Activated CD4-positive, alpha-beta T cell treated with anti-CD3 and anti-CD28 coated beads, Interleukin-2, amount 50 U/mL, for 1 hour (primary cell): ENCODE measurements at places on chromosomes 7 and 10.

- DNase-seq: no peak
Measured at GRCh38 chr7:24864214-24864817, 107.1 kb upstream of the GSDME start.

- no peak for DNase-seq
Measured at GRCh38 chr10:94093286-94093905, 99.7 kb downstream of the PLCE1 start.

GRCh38 chr7:138776166-138776833 is 21.5 kb upstream of the TMEM213 start:
- DNase-seq: no peak

DNA sequence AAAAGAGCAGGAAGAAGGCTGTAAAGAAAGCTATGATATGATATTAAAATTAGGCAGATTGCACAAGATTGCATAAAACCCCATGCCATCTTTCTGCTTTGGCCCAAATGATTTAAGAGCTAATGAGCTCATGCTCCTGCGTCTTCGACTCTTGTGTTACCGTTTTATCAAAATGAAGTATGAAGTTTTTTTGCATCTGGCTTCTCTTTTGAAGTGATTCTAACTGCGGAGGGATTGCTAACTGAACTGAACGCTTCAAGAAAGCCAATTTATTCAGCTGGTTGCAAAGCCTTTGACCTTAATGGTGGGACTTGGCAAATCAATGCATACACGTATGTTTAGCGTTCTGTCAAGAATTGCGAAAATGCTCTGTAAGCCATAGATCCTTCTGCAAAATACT is 282.9 kb downstream of the TWIST1 start:
- DNase-seq: no peak

DNA sequence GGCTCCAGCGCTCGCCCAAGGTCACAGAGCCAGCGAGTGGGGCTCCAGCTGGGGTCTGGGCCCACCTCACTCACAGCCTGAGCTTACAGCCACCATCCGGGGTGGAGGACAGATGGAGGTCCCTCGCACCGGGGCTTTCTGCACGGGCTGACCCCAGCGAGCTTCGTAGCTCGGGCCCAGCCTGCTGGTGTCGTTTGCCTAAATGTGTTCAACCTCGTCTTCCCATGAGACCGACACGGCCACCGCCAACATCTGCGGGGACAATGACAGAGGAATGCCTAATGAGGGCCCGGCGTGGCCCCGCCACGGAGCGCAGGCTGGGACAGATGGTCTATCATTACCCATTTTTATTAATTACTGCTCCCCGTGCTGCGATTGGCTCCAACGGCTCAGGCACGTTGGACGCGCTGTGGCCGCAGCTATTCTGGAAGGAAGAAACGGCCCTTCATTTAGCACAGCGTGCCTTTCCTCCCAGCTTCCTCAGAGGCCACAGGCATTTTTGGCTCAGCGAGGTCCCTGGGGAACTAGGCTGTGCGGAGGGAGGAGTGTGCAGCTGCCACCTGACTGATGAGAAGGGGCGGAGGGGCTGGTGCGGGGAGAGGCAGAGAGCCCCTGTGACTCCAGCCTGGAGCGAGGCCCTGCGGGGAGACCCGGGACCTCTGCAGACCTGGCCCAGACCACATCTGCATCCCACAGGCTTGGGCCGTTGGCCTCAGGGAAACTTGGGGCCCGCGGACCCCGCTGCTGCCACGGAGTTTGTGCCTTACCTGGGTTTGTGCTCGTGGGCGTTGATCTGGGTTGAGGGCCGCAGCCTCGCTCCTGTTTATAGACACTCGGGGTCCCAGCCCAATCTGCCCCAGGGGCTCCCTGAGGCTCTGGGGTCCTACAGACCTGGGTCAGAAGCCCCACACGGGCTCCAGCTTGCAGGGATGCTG is 22.9 kb upstream of the ELFN1 start:
- DNase-seq: no peak

DNA sequence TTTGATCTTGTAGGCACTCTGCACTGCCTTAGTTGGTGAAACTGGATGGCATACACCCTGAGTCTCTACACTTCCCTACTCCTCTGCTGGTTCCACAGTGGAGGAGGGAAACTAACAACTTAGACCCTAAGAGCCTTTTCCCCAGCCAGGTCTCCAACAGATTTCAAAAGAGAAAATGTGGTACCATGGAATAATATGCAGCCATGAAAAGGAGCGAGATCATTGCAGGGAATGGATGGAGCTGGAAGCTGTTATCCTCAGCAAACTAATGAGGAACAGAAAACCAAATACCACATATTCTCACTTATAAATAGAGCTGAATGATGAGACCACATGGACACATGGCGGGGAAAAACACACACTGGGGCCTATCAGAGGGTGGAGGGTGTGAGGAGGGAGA is 36.3 kb upstream of the CCDC3 start:
- no peak for DNase-seq

DNA sequence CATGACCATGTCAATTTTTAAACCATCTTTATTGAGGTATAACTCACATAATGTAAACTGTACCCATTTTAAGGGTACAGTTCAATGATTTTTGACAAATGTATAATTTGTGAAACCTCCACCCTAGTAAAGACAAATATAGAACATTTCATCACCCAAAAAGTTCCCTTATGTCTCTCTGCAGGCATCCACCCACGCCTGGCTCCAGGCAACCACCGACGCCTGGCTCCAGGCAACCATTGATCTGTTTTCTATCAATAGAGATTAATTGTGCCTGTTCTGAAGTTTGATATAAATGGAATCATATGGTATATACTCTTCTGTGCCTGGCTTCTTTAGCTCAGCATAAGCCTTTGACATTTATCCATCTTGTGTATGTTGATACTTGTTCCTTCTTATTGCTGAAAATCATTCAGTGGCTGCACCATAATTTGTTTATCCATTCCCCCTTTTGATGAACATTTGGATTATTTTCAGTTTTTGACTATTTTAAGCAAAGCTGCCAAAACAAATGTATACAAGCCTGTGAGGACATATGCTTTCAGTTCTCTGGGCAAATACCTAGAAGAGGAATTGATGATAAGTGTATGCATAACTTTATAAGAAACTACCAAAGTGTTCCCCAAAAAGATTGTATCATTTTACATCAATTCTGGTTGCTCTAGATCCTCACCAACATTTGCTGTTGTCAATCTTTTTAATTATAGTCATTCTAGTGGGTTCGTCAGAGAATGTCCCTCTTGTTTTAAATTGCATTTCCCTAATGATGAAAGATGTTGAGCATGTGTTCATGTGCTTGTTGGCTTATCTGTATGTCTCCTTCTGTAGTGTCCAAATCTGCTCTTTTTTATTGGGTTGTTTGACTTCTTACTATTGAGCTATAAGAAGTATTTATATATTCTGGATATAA is 55.7 kb upstream of the HECTD2 start:
- DNase-seq: no peak

- no peak for DNase-seq
Measured at GRCh38 chr10:78981970-78982281, 86.8 kb upstream of the ZMIZ1 start.

GRCh38 chr10:79195091-79195923 is 126.5 kb downstream of the ZMIZ1 start:
- peak; percentile 76 for DNase-seq

- no peak for DNase-seq
Measured at GRCh38 chr7:83866582-83866981, 217.6 kb upstream of the SEMA3E start.

GRCh38 chr10:72445851-72446250 is 91.1 kb upstream of the DNAJB12 start:
- DNase-seq: no peak

DNA sequence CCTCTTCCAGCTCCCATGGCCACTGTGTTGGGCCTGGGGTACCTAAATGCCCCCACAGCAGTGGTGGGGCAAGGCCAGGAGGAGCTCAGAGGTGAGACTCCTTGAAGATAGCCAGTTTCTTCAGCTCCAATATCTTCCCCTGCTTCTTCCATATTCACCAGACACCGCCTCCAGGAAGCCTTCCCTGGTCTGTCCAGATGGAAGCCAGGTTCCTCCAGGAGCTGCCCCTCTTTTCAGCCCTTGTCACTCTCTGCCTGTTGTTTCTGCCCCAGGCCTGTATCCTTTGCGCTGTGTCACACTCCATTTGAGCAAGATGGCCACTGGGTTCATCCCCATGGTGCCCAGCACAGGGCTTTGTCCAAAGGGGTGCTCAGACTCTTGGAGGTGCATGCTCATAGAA is 127.7 kb downstream of the MYL10 start:
- no peak for DNase-seq

- DNase-seq: no peak
Measured at GRCh38 chr10:72030762-72031543, 57.4 kb downstream of the SPOCK2 start.

- DNase-seq: no peak
Measured at GRCh38 chr7:159094023-159094740, 50.5 kb downstream of the VIPR2 start.
